ENCODE measurements at places on chromosomes 6 and 20. TPM values are rescaled to one million over a fixed set of nuclear protein-coding genes. Genes with fewer than 3 reads are reported as not detected.

DNA sequence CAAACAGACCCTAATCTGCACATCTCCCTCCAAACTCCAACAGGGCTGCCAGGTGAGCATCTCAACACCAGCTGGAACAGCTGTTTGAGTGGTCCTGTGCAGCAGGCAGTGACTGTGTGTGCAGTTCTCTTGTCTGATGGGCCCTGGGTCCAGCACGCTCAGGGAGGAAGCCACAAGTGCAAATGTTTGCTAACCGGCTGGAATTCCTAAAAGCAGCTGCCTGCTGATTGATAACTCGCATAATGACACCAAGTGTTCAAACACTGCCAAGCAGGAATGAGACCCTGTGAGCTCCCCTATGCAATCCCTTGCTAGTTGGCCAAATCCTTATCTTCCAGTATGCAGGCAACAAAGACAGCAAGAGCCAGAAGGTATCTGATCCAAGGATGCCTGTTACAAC, 650.6 kb downstream of the CBLN4 start:
- DNase-seq, result no peak

DNA sequence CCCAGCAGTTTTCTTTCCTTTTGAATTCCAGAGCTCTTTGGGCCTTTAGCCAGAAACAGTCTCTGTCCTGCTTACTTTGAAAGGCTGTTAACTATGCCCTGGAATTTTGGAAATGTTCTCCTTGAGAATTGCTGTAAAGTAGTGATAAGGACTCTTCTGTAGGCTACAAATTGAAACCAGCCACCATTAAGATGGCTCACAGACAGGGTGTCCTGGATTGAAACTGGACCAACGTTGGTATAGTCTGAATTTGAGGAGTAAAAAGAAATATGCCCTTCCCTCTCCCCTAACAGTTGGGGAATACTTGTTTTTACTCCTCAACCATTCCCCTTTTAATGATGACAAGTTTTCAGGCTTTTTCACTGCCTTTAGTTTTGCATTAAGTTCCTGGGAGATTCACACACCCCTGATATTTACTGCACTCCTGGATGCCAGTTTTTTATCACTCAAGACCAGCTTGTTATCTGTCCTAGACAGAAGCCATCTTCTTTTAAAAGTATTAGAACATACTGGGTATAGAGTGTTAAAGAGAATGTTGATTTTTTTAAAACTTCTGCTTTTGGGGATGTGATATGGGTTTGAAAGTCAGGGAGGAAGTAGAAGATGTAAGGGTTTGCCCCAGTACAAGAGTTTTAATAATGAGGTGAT, 21.9 kb downstream of the TOP1 start:
- DNase-seq, result no peak

GRCh38 chr6:39386487-39386886, 64.0 kb upstream of the KCNK16 start:
- DNase-seq, result no peak

GRCh38 chr6:137856138-137856898, 10.7 kb upstream of the TNFAIP3 start:
- DNase-seq, result no peak

PRR18 gene
- not detected for total RNA-seq

- no peak for DNase-seq
Measured at GRCh38 chr6:11833626-11834592, 55.3 kb upstream of the ADTRP start.

DNA sequence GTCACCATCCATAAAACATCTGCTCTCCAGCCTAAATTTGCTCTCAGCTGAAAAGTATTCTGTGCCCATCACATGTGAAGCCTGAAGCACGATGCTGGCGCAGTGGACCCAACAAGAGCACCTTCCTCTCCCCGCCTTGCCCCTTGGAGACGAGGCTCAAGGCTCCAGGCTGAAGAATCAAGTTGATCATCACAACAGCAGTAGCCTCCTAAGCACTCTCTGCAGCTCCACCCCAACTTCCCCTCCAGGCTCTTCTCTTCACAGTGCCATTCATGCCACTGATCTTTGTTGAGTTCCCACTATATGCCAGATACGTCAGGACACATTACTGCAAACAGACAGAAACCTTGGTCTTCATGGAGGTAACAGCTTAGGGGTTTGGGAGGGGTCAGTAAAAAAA, 41.6 kb upstream of the ZNF217 start:
- DNase-seq, result no peak

C20orf202 gene
- not detected for total RNA-seq

DNA sequence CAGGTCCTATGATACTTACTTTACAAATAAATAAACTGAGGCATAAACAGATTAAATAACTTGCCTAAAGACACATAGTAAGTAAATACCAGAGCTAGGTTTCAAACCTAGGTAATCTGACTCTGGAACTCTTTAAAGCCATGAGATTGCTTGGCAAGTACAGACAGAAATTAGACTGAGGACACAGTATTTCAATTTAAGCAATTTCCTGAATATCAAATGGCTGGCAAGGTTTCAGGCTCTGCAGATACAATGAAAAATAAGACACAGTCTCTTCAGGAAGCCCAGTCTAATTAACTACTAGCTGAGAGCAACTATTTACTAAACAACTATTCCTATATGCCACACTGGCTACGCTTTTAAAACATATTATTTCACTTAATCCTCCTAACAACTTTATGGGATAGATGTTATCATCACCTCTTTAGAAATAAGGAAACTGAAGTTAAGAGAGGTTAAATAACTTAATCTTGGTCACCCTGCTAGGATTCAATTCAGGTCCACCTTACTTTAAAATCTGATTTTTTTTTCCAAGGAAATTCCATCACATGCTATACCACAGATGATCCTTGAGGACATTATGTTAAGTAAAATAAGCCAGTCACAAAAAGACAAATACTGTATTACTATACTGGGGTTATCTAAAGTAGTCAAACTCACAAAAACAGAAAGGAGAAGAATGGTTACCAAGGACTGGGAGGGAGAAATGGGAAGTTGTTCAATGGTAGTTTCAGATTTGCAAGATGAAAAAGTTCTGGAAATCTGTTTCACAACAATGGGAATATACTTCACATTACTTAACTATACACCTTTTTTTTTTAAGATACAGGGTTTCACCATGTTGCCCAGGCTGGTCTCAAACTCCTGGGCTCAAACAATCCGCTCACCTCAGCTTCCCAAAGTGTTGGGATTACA, 4.1 kb downstream of the TRPC4AP start:
- DNase-seq, result no peak

POLR3F gene
- total RNA-seq, result 17.6 TPM

DNA sequence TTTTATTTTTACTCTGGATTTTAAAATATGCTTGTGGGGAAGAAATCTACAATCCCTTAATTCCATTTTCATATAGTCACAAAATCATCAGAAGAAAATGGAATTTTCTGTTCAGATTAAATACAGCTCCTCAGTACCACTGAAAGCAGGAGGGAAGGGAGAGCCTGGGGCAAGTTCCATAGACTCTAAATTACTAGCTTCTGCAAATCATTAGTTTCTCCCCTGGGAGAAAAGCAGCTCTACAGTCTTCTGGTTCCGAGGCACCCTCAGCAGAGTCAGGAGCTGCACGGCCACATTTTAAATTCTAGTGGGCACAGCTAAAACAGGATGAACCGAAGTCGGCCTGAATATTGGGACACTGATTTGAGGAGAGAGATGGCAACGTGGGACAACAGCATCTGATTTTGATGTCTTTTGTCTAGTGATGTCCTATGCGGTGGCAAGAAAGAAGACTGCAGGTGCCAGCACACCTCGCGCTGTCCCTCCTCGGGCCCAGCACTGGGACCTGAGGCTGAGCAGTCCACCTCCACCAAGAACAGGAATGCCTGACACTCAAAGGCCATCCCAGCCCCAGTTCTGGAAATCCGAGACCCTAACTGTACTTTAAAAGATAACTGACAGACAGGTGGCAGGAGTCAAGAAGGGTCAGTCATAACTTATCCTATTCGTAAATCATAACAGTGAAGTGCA, 90.7 kb downstream of the FOXC1 start:
- no peak for DNase-seq

GRCh38 chr6:111980143-111980542, 73.8 kb upstream of the CCN6 start:
- DNase-seq, result no peak

DNA sequence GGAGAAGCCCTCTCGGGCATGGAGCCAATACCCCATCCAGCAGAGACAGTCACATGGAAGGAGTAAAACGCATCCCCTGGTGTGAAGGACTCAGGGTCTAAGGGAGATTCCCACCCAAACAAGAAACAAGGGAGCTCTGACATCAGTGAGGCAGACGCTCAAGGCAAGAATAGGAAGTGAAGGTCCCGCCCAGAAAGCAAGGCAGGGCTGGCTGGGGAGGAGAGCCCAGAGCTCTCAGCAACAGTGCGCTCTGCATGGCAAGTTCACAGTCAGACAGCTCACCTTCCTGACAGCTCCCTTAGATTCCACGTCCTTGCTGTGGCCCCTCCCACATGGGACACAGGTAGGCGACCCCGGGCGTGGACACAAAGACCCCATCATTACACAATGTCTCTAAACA, 85.6 kb downstream of the TTLL2 start:
- no peak for DNase-seq

TNNC2 gene
- 2.6 TPM for total RNA-seq

GRCh38 chr6:137013738-137014602, 30.8 kb downstream of the IL20RA start:
- DNase-seq, result no peak

SLC22A3 gene
- 5.9 TPM for total RNA-seq

ERVFRD-1 gene
- total RNA-seq, result not detected

DNA sequence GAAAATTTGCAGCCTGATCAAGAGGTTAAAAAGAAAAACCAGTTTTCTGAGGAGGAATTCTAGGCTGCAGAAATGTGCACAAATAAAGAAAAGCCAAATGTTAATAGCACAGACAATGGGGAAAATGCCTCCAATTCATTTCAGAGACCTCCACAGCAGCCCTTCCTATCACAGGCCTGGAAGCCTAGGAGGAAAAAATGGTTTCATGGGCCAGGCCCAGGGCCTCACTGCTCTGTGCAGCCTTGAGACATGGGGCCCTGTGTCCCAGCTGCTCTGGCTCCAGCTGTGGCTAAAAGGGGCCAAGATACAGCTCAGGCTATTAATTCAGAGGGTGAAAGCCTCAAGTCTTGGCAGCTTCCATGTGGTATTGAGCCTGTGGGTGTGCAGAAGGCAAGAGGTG, 18.9 kb downstream of the AHI1 start:
- no peak for DNase-seq

DNA sequence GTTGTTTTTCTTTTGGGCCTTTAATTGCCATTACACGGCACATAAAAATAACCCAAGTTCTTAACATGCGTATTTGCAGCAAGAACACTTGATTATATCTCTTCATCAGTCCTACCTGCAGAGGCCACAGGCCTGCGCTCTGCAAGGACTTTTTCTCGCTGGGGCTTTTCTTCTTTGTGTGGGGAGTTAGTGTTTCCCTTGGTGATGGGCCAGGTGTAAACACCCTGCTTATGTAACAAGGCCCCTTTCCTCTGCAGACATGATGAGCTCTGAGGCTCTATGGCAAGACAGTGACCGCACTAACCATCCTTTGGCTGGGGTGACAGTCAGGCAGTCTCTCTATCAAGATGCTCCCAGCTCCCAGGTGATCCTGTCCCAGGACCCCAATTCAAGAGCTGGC, 97.8 kb upstream of the PCSK2 start:
- DNase-seq, result no peak

TRIM15 gene
- not detected for total RNA-seq

- no peak for DNase-seq
Measured at GRCh38 chr6:129603741-129604140, 106.2 kb downstream of the ARHGAP18 start.

- no peak for DNase-seq
Measured at GRCh38 chr6:27812805-27813492, 99.2 kb downstream of the OR2B2 start.

DNA sequence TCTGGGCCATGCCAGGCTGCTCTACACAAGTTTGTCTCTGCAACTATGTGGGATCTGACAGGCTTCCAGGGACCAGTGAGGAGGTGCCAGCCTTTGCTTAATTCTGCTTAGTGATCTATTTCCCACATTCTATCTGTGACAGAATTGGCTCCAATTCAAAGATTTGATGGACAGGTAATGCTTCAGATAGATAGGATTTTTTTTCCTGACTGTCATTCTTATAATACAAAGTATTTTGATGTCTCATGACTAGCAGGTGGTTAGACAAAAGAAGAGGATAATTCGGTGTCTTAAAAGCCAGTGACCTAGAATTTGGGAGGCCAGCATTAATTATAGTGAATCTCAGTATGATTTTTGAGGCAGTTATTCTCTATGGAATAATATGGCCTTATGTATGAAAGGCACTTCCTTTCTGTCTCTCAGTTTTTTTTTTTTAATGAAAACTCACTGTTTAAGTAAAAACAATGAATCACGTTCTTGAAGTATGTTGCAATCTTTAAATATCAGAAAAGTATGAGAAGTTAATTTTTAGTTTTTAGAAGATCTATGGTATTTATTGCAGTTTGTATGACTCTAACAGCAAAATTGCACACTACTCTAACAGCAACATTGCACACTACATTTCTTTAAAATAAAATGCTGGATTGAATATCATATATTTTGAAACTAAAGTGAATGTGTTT, 43.7 kb downstream of the TMEM200A start:
- DNase-seq, result no peak

LAMA2 gene
- 116 TPM for total RNA-seq
